ENCODE measurements at places on chromosomes 16 and 17.

- DNase-seq, result no peak
Observed at GRCh38 chr17:38534498-38534885, 71.3 kb downstream of the SRCIN1 start.

DNA sequence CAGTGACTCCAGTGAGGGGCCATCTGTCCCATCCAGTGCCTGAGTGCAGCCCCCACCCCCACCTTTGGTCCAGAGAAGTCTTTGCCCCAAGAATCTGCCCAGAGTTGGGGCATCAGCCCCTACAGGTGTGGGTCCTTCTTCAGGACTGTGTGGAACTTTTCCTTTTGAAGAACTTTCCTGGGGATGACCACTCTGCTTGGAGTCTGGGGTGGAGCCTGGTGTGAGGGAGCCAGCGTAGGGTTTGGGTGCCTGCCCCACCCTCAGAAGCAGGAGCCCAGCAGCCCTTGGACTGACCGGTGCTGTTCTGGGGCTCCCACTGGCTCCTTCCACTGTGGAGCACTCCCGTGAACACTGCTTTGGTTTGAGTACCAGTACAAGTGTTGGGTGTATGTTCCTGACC lies 19.3 kb downstream of the MPRIP start:
- DNase-seq, result no peak

- no peak for DNase-seq
Observed at GRCh38 chr17:66169839-66170238, 22.1 kb downstream of the CEP112 start.

DNA sequence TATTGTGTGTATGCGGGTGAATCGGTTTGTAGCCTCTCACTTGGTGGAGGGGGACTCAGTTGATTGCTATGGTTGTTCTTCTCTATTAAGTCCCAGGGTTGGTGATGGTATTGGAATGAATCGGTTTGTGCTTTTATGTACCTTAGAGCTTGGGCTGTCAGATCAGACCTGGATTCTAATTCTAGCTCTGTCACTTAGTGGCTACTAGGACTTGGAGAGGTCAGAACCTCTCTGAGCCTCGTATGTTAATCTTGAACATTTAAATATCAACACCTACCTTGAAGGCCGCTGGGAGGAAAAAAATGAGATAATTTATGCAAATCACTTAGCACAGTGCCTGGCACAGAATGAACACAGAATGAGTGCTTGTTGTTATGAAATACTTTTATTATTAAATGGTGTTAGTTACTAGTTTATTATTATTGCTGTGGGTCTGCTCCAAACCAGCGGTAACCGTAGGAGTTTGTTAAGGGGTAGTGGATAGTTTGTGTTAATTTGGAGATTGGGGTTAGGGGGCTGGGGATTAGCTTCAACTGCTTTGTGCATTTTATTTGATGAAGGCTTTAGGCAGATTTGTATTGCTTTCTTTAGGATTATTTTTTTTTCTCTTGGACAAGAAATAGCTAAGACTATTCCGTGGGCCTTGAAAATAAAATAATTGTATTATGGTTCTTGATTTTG lies 3.5 kb downstream of the KDM6B start:
- DNase-seq, result no peak

- no peak for DNase-seq
Observed at GRCh38 chr17:19264681-19265080, 27.5 kb downstream of the EPN2 start.

DNA sequence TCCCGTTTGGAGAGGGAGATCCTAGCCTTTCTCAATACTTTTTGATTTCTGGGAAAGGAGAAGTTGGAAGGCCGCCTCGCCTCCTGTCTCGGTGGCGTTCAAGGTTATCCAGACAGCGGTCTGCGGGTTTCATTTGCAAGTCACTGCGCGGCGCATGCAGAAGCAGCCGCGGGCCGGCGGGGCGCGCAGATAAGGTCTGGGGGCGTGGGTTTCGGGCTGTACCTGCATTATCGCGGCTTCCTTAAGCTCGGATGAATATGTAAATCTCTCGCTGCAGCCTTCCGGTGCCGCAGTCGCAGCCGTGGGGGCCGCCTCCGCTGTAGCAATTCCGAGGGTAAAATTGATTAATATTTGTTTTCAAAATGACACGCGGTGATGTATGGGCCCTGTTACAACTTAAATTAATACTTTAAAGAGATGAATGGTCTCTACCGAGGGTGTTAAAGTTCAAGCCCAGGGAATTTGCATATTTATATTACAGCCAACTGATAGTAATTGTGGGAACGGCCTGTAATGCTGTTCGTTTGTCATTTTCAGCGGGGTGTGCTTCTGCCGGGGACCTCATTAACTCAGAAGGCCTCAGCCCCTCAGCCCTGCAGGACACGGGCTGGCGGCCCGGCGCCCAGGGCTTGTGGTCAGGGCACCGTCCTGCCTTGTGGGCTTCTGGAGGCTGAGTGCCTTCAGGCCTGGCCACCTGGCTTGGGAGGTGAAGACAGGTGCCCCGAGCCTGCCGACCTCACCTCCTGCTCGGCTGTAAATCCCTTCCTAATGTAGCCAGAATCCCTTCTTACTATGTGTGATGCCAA lies 99.4 kb downstream of the CYLD start:
- DNase-seq, result peak; percentile 4

DNA sequence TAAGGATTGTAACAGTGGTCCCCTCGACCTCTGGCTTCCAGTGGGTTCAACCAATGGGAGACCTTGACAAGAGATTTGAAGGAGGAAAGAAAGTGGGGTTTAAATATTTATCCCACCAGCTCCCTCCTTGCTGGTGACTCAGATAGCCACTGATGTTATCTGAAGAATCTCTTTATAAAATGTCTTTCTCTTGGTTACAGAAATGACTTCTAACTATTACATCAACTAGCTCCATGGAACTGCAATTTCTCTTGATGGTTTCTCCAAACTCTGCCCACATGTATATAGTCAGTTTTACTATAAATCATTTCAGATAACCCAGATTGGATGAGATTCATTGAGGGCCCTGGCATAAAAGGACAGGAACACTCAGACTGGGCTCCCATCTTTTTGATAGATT lies 920.2 kb upstream of the SOX9 start:
- no peak for DNase-seq

- DNase-seq, result no peak
Observed at GRCh38 chr17:7404737-7405349, 946 bp upstream of the TMEM256 start.

GRCh38 chr17:58112970-58113631 lies 29.9 kb downstream of the DYNLL2 start:
- DNase-seq, result peak; percentile 51

- DNase-seq, result no peak
Observed at GRCh38 chr17:7854078-7854777, 638 bp upstream of the TMEM88 start.

- no peak for DNase-seq
Observed at GRCh38 chr17:2893422-2893914, 97.2 kb downstream of the RAP1GAP2 start.

DNA sequence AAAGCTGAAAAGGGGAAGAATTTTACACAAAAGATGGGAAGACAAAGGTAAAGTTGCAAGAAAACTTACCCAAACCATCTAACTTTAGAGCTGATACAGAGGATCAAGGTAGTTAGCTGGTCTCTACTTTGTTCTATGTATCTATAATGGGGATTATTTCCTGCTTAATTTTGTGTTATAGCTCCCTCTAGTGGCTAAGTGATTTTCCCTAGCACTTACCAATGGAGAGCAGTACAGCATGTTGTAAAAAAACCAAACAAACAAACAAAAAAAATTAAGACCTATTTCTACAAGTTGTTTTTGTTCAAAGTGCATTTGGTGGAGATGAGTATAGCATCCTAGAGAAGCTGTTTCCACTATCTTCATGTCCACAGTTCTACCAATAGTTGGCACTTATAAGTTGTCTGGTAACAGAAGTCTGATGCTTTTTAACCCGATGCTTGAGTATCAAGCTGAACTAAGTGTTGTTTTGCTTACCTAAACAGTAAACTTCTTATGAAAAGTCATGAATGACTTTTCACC lies 7.5 kb downstream of the SRSF1 start:
- DNase-seq, result peak; percentile 74

DNA sequence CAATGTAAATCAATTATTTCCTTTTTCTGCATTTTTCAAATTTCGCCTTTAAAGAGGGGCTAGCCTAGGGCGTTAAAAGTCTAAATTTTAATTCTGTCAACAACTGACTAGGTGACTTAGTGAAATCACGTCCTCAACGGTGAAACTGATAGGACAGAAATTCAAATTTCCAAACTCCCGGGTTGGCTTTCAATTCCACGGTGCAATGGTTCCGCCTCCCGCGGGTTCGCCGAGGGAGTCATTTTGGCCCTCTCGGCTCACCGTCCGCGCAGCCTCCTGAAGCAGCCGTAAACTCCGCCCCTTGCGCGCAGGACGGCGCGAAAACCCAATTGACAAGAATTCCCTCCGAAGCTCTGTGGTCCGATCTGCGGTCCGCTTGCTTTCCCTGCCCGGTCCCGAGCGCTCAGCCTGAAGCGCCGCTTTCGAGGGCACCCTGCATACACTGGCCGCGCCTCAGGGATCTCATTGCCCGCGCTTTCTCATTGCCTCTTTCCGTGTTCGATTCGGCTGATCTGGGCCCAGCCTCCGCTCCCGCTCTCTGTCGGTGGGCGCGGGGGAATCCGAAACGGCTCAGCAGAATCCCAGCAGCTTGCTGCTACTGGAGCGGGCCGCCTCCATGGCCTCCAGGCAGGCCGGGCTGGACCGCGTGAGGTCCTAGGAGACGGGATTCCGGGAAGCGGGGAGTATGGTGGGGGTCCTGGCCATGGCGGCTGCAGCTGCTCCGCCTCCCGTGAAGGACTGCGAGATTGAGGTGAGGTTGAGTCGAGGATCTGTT lies at the start of gene ATAD5:
ATAD5 (plus strand) TSS at position 304 of the 775 bp plus-strand sequence; CDS start at position 686, 382 bp downstream.
- DNase-seq, result peak; percentile 94

GRCh38 chr17:80649672-80650330 lies 105.2 kb downstream of the RPTOR start:
- peak; percentile 86 for DNase-seq

DNA sequence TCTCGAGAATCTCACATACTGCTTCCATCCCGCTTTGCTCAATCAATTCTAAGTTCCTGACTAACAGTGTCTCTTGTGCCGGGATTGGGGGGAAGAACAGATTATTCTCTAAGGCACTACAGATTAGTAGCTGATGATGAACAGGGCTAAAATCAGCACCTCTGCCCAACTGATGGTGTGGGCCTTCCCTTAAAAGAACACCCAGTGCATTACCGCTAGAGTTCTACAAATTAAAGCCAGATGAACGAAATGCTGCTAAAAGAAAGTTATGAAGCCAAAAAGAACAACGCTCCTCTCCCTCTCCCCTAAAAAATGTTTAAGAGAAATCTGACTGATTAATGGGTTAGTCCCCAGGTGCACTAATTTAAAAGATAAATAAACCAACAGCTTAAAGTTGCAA lies 4.4 kb downstream of the CDC27 start:
- DNase-seq, result no peak

GRCh38 chr17:30995347-30995746 lies 24.5 kb downstream of the RNF135 start:
- peak; percentile 61 for DNase-seq

- DNase-seq, result peak; percentile 35
Observed at GRCh38 chr16:66935314-66936011, at the start of gene CES2. Gene CES2 (plus strand): TSS chr16:66935516. CDS start chr16:66935636, 120 bp downstream.

DNA sequence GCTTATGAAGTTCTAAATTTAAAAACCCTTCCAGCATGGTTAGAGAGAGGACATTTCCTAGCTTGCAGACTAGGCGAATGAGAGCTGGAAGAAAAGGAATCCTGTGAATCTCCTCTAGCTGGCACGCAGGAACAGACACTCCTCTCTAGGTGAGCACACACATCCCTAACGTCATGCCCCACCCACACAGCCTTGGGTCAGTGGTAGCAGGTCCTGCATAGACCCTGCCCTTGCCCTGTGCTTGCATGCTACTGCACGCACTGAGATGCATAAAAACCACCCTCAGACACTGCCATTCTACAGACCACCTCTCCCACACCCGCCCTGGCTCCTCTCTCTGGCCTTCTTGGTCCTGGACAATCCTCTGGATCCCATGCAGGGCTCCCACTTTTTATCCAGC lies 23.5 kb downstream of the CES1 start:
- DNase-seq, result no peak

GRCh38 chr16:17470908-17471718 lies at the start of gene XYLT1:
Gene XYLT1 (minus strand): TSS chr16:17470960. CDS start chr16:17470796, 164 bp downstream.
- DNase-seq, result peak; percentile 30

DNA sequence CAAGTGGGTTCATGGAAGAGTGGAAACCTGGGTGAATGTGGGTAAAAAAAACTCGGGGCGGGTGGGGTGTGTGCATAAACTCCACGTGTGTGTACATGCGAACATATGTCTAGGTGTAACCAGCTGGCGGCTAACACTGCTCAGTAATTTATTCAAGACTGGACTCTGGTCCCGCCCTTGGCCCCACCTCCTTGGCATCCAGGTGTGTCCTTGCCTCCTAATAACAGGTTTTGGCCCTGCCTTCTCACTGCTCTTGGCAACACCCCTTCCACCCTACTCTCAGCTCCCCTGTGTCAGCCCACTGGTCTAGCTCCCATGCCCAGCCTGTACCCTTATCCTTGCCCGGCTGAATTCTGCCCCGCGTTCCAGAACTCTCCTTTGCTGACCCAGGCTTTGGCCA lies 8.3 kb downstream of the FLII start:
- no peak for DNase-seq

DNA sequence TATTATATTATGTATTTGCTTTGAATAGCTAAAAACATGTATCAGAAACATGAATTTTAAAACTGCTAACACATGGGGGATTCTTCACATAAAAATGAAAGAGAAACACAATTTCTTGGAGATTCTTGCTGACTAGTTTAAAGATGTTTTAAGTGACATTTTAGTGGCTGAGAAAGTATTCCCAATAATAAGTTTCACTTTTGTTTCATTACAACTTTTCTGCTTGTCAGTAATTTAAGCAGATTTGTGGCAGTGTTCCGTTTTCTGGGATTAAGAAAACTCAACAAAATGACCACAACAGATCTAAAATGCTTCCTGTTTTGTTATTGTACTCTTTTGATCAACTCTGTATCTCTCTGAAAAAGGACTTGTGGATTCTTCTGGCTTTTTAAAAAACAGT lies 75.9 kb downstream of the NLK start:
- peak; percentile 24 for DNase-seq

- no peak for DNase-seq
Observed at GRCh38 chr16:57297856-57298255, 13.4 kb upstream of the PLLP start.

DNA sequence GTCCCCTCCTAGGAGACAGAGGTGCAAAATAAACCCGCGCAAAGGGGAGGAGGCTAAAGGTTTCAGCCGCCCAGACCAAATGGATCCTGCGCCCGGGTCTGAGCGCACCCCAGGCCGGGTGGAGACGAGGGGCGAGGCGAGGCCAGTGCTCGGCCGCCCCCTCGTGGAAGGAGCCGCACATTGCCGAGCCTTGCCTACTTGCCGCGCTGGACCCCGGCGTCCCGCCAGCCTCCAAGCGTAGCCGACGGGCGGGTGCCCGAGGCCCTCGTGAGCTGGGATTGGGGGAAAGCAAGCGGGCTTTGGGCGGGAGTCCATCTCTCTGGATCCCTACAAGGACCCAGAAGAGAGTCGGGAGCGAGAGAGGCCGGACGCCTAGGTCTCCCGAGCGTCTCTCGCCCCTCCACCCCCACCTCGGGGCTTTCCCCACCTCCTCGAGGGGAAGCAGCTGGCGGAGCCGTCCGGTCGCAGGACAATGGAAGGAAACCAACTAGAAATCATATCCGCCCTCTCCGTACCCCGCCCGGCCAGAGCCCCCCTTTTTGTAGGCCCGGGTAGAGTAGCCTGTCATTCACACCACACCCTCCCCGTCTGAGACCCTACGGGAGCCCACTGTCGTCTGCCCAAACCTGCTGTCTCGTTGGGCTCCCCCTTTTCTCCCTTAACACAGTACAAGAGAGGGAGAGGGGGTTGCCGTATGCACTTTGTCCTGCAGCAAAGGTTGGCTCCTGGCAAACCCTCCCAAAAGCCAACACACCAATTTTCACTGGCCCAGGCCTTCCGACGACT lies 664 bp upstream of the BCL6B start:
- DNase-seq, result no peak

- no peak for DNase-seq
Observed at GRCh38 chr17:2905269-2905668, 109.0 kb downstream of the RAP1GAP2 start.
